CD4-positive, alpha-beta memory T cell (primary cell): ENCODE measurements at places on chromosomes 1 and 21. TPM values are rescaled to one million over a fixed set of nuclear protein-coding genes. Genes with fewer than 3 reads are reported as not detected.

- H3K27ac ChIP-seq: no peak overlapping the region
- H3K4me3 ChIP-seq: no peak overlapping the region
- H3K4me1 ChIP-seq: no peaks in the 10 kb centered on the region
- DNase-seq: no peak
Observed at GRCh38 chr1:214418391-214418790, 133.0 kb downstream of the PTPN14 start.

- no peaks in the 10 kb centered on the region for H3K36me3 ChIP-seq
- DNase-seq: no peak
- no peak overlapping the region for H3K27ac ChIP-seq
- no peaks in the 10 kb centered on the region for H3K27me3 ChIP-seq
- H3K4me1 ChIP-seq: no peaks in the 10 kb centered on the region
Observed at GRCh38 chr1:170596701-170597100, 64.7 kb downstream of the GORAB start.

The NUDT17 gene
- total RNA-seq: 5.6 TPM

GRCh38 chr1:147700042-147701006 is 30.0 kb upstream of the ACP6 start:
- H3K4me1 ChIP-seq: peaks cover 9% of the 10 kb centered on the region
- H3K36me3 ChIP-seq: no peaks in the 10 kb centered on the region
- peak overlapping the region; percentile 30 for H3K27ac ChIP-seq
- DNase-seq: peak; percentile 70

The CFAP141 gene
- not detected for total RNA-seq

The MARK1 gene
- 0.06 TPM for total RNA-seq
